ENCODE measurements at places on chromosomes 3 and 15.

DNA sequence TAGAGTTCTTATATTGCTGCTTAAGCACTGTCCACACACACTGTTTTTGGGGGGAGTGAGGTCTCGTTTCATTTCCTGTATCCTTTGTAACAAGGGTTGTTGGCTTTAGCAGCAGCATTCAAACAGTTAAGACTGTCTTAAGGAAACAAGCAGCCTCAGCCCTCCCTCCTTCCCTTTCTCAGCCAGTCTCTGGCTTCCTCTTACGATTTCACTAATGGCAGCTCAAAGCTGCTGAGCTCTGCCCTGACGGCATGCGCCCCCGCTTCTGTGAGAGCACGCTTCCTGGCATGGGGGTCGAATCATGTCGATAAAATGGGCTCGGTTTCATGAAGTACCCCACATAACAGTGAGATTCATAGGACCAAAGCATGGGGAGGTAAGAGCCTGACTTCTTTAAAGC, 105.0 kb downstream of the KLHL25 start:
- peak; percentile 34 for DNase-seq

DNA sequence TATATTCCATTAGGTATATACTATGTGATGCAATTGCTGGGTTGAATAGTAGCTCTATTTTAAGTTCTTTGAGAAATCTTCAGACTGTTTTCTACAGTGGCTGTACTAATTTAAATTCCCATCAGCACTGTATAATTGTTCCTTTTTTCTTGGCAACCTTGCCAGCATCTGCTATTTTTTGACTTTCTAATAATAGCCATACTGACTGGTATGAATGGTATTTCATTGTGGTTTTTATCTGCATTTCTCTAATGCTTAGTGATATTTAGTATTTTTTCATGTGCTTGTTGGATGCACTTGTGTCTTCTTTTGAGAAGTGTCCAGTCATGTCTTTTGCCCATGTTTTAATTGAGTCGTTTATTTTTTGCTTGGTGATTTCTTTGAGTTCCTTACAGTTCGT, 145.1 kb upstream of the PLSCR5 start:
- no peak for DNase-seq

DNA sequence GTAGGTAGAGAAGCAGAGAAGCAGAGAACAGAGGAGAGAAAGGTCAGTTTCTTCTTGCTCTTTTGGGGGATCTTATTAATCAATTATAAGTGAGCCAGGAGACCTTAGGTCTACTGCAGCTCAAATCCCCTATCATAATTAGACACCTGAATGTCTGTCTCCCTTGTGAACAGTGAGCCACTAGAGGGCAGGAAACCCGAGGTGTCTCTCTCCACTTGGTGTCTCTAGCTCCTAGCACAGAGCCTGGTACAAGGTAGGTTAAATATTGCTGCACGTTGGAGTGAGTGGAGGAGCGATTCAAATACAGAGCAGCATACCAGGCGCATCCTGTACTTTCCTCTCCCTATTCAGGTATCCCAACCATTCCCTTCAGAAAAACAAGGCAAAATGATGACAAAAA, 2.0 kb upstream of the ST8SIA2 start:
- DNase-seq, result no peak

GRCh38 chr3:45946307-45946706, 3.0 kb downstream of the CXCR6 start:
- DNase-seq, result no peak

- DNase-seq, result no peak
These were observed 27.6 kb downstream of the FAM3D start for GRCh38 chr3:58639001-58639400.

- DNase-seq, result no peak
These were observed 50.5 kb upstream of the FGD5 start for GRCh38 chr3:14768182-14768790.

GRCh38 chr3:59877263-59878037, 827.6 kb upstream of the CFAP20DC start:
- DNase-seq, result no peak

DNA sequence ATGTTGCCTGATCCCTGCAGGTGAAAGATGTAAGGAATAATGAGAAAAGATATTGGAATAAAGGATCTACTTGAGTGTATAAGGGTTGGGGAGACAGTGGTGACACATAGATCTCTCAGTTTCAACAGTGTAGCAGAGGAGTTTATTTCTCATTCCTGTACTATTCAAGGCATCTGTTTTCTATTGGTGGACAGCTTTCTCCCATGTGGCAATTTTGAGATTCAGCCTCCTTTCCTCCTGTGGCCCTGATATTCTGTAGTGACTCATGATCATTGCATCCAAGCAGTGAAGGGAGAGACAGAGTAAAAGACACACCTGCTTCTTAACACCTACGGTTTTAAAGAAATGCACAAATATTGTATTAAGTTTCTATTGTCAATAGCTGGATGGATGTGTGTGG, 327.6 kb downstream of the GRM7 start:
- DNase-seq, result no peak

- DNase-seq, result no peak
These were observed 22.2 kb upstream of the PCSK6 start for GRCh38 chr15:101511717-101512116.

GRCh38 chr15:85470563-85471271, 90.3 kb downstream of the AKAP13 start:
- DNase-seq, result no peak

DNA sequence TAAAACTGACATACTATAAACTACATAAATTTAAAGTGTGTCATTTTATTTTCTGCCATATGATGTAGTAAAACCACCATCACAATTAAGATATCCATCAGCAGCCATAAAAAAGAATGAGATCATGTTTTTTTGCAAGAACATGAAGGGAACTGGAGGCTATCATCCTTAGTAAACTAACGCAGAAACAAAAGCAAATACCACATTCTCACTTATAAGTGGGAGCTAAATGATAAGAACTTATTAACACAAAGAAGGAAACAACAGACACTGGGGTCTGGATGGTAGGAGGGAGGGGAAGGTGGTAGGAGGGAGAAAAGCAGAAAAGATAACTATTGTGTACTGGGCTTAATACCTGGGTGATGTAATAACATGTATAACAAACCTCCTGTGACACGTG, 24.6 kb downstream of the CCDC14 start:
- no peak for DNase-seq

DNA sequence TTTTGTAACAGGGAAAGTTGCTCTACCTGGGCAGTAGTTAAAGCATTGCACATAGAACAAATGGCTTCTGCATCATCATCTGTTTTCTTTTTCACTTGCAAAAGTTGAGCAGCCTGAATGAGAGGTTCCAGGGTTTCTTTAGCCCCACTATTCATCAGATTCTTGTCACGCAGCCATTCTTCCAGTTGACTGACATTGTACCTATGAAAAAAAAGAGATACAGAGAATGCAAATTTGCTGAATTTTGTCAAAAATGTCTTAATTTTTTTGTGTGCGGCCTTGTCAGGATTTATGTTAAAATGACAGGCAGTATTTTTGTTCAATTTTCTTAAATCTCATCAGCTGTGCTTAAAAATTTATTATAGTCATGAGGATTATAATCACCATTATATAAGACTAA, 21.4 kb upstream of the MYO5C start:
- DNase-seq, result no peak

DNA sequence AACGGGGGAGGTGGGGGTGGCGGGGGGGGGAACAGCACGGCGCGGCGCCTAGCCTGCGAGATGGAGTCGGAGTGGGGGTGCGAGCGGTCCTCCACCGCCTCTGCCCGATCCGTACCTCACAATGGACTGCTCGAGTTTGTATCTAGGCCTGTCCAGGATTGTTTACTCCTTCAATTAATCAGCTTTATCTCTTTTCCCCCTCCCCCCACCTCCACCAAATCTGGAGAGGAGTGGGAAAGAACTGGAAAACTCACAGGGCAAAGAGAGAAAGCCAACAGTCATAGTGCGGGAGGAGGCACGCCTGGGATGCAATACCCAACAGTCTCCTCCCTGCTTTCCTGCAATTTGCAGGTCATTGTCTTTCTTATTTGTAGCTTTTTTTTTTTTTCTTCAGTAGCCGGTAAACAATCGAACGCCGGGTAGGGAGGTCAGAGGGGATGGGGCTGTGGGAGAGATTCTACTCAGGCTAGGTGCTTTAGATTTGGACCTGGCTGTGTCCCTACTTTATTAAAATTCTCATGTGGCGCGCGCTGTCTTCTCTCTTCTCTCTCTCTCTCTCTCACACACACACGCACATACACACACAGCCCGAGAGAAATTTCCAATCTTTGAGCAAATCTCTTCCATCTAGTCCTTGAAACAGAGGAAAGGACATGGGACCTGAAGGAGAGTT, 6.9 kb upstream of the MEIS2 start:
- DNase-seq, result no peak

DNA sequence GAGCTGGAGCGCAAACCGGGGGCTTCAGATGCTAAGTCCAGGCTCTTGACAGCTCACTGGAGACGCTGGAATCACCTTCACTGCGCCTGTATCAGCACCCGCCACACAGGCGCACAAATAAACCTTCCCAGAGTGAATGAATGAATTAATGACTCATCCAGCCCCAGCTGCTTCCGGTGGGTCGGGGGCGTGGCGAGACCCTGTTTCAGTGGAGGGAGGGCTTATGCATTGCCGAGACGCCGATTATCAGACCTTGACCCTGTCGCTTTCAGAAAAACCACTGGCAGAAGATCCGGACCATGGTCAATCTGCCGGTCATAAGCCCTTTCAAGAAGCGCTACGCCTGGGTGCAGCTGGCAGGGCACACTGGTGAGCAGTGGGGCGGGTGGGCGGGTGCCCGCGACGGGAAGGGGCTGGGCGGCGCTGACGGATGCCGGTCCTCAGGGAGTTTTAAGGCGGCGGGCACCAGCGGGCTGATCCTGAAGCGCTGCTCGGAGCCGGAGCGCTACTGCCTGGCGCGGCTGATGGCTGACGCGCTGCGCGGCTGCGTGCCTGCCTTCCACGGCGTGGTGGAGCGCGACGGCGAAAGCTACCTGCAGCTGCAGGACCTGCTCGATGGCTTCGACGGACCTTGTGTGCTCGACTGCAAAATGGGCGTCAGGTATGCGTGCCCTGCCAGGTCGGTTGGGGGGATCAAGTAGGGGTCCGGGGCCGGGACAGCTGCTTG, 7.7 kb downstream of the ITPKA start:
- no peak for DNase-seq

DNA sequence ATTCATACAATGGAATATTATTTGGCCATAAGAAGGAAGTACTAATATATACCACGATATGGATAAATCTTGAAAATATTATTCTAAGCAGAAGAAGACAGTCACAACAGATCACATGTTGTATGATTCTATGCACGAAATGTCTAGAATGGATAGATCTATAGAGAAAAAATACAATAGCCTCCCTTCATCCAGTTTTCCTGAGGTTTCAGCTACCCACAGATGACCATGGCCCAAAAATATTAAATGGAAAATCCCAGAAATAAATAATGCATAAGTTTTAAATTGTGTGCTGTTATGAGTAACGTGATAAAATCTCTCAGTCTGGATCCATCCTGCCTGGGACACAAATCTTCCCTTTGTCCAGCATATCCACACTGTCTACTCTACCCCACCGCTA, 162.2 kb upstream of the ST8SIA2 start:
- DNase-seq, result no peak

GRCh38 chr3:128067489-128067888, 15.3 kb downstream of the SEC61A1 start:
- DNase-seq, result no peak

DNA sequence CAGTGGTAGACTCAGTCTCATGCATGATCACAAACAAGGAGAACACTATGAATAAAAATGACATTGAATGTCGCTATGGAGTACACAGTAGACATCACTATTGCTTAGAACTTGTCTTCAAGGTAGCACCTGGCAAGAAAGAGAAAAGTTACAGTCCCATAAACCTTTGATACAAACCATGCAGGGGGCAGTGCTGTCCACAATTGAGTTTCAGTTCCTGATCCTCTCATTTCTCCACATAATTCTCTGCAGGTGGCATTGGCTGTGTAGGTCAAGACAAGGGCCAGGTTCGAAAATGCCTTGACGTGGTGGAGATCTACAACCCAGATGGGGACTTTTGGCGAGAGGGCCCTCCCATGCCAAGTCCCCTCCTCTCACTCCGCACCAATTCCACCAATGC, 47.9 kb downstream of the KBTBD12 start:
- DNase-seq, result no peak

DNA sequence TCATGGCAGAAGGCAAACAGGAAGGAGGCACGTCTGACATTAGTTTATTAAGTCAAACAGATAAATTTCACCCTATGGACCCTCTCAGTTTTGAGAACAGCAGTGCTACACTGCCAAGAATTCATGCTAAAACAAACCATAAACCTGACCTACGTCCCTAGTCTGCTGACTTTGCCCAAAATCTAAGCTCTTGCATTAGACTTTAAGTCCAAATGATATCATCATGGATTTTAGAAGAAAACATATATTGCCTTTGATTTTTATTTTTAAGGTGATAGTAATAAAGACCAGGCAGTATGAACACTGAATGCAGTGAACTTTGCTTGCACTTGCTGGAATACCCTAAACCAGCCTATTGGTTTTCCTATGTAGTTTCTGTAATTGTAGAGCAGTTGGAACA, 79.6 kb upstream of the GADL1 start:
- DNase-seq, result no peak

DNA sequence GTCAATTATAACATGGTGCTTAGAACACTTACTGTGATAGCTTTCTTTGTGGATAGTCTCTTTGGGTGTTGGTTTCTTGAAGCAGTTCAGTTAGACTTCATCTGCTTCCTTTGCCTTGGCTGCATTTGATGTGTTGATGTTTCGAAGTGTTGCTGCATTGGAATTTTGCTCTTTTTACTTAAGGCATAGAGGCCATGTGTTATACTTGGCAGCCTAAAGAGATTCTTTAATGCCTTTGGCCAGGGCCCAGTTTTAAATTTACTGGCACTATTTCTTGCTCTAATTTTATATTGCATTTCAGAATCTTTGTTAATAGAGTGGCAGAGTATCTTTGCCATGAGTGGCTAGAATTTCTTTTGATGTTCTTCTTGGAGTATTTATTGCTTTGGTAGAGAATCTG, 21.2 kb downstream of the NR1D2 start:
- DNase-seq, result no peak

- peak; percentile 42 for DNase-seq
These were observed 127.0 kb downstream of the KLHL25 start for GRCh38 chr15:85667491-85668424.

- no peak for DNase-seq
These were observed 33.7 kb downstream of the CRYGS start for GRCh38 chr3:186510374-186511079.

DNA sequence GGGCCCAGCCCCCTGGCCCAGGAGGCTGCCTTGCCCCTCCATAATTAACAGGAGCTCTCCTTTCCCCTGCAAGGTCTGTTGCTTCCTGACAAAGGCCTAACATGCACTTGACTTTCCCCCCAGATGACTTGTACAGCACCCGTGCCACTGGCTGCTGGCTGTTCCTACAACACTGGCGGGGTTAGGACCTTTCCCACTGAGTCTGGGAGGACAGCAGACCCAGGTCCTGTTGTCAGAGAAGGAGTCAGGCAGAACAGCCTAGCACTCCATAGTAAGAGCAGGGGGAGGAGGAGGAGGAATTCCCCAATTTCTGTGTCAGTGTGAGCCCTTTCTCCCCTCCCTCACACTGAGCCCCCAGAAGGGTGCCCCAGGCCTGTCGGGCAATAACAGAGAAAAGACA, 99.2 kb downstream of the CORO2B start:
- no peak for DNase-seq

Measured in stimulated activated CD8-positive, alpha-beta memory T cell treated with anti-CD3 and anti-CD28 coated beads, Interleukin-4, amount 100 ng/mL, for 1 hour (primary cell).